GM12865 (cell line): ENCODE measurements at places on chromosomes 1 and 21.

GRCh38 chr1:239098400-239099037 lies 287.8 kb upstream of the CHRM3 start:
- no peak for DNase-seq

DNA sequence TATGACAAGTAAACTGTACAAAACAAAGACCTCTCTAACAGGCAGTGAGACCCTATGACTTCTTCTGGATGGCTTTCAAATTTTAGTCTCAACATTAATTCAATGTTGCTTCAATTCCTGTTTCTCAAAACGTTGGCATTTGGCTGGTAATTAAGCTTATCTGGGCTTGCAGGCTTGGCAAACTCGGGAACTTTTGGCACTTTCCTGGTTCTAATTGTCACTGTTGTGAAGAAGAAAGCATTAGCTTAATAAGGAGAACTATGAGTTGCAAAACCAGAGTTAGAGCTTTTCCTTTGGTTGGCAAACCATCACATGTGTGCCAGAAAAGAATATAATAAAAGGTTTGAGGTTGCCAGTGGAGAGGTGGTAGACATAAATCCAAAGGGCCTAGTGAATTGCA lies 698.3 kb downstream of the LRRIQ3 start:
- no peak for DNase-seq

GRCh38 chr1:159025043-159025442 lies 15.3 kb downstream of the IFI16 start:
- DNase-seq, result no peak

GRCh38 chr1:159849626-159850366 lies 12.7 kb downstream of the VSIG8 start:
- no peak for DNase-seq

GRCh38 chr1:167086033-167086432 lies 4.1 kb downstream of the GPA33 start:
- DNase-seq, result no peak

DNA sequence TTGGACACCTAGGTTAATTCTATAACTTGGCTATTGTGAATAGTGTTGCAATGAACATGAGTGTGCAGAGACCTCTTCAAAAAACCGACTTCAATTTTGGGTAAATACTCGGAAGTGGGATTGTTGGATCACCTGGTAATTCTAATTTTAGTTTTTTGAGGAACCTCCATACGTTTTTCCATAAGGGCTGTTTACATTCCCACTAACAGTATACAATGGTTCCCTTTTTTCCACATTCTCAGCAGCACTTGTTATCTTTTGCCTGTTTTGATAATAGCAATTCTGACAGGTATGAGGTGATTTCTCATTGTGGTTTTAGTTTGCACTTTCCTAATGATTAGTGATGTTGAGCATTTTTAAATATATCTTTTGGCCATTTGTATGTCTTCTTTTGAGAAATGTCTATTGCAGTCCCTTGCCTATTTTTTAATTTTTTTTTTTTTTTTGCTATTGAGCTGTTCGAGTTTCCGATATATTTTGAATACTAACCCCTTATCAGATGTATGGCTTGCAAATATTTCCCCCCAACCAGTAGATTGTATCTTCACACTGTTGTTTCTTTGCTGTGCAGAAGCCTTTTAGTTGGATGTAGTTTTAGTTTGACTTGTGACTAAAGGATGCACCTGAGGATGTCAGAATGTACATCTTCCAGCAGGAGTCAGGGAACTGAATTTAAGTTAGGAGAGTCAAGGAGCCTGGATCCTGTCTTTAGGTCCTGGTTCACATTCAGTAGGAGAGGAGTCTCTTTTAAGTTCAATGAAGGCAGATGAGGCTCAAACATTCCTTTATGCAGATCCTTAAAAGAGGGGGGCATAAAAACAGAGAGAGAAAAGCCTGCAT lies 120.0 kb downstream of the S1PR1 start:
- DNase-seq, result no peak

DNA sequence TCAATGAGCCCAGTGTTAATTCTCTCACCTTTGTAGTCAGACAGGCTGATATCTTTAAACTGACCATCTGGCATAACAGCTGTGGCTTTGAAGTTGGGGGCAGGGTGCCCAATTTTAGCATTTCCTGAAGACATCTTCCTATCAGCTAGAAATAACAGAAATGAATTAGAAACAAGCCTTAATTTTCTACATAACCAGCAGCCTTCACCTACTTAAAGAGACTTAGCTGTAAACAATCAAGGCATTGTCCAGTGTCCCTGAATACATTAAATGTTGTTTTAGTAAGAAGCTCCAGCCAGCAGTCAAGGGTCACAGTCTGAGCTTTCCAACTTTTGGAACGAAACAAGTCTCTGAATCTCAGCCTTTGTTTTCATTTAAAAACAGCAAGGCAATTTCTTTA lies 2.8 kb downstream of the PRDX1 start:
- DNase-seq, result peak; percentile 52

GRCh38 chr1:93180723-93181613 lies at the start of gene CCDC18:
Gene CCDC18, plus strand, starts transcription at chr1:93180724. Its CDS starts 2,638 bp downstream, at chr1:93183362.
- peak; percentile 85 for DNase-seq

GRCh38 chr1:36284061-36284460 lies 22.1 kb upstream of the SH3D21 start:
- DNase-seq, result no peak

DNA sequence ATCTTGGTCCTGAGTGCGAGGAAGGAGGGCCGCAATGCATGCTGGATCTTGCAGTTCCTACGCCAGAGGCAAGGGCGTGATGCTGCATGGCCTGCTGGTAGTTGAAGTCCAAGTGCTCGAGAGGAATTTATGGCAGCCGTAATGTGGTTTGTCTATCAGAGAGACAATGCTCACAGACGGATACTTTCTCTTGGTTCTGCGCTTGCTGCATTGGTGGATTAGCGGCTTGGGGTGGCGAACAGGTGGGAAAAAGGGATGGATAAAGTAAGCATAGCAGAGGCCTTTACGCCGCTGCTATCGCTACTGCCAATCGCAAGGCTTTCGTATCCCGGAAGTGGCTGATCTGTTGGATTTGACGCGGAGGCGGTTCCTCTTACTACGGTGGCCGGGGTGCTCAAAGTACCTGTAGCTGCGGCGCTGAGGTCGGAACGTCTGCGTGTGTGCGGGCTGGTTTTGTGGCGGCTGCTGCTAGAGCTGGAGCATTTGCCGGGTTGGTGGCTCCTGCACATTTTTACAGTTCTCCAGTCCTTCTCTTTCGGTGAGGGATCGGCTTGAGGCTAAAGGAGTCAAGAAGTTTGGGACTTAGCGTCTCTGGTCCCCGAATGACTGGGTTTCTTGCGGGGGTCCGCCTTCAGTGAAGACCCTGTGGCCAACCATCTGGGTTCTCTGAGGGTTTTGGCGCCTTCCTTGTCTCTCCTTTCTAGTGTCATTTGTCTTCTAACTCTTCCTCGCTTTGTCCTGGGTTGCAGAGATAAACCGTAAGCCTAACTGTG lies at the start of gene ATG4C:
ATG4C (plus strand) TSS at position 397 of the 773 bp plus-strand sequence. CDS start 19,655 bp downstream, outside the sequence.
- DNase-seq, result peak; percentile 97

- no peak for DNase-seq
These were observed 22.1 kb downstream of the GRHL3 start for GRCh38 chr1:24341260-24341659.

- DNase-seq, result no peak
These were observed 67.3 kb upstream of the BCL10 start for GRCh38 chr1:85343612-85344255.
